Immature natural killer cell (primary cell): ENCODE measurements at places on chromosomes 13 and 19. TPM values are rescaled to one million over a fixed set of nuclear protein-coding genes. Genes with fewer than 3 reads are reported as not detected.

GRCh38 chr19:6718741-6719539 is 1.5 kb downstream of the C3 start:
- DNase-seq, result peak; percentile 29

The CEACAM16 gene
- polyA plus RNA-seq, result not detected

DNA sequence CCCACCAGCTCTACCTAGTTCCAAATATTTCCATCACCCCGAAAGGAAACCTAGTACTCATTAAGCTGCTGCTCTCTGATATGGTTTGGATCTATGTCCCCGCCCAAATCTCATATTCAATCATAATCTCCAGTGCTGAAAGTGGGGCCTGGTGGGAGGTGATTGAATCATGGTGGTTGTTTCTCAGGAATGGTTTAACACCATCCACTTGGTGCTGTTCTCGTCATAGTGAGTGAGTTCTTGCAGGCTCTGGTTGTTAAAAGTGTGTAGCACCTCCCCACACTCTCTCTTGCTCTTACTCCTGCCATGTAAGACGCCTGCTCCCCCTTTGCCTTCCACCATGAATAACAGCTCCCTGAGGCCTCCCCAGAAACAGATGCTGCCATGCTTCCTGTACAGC is 43.4 kb upstream of the MED4 start:
- DNase-seq, result no peak

The PLPP2 gene
- polyA plus RNA-seq, result not detected

The SMIM24 gene
- 2.1 TPM for polyA plus RNA-seq

The GRK1 gene
- polyA plus RNA-seq, result not detected

The DAPK3 gene
- 29.6 TPM for polyA plus RNA-seq

The CD37 gene
- 106 TPM for polyA plus RNA-seq

GRCh38 chr13:27171244-27171826 is at the start of gene USP12:
USP12 (minus strand) TSS chr13:27171811; CDS start chr13:27171639, 172 bp downstream.
- DNase-seq, result no peak

DNA sequence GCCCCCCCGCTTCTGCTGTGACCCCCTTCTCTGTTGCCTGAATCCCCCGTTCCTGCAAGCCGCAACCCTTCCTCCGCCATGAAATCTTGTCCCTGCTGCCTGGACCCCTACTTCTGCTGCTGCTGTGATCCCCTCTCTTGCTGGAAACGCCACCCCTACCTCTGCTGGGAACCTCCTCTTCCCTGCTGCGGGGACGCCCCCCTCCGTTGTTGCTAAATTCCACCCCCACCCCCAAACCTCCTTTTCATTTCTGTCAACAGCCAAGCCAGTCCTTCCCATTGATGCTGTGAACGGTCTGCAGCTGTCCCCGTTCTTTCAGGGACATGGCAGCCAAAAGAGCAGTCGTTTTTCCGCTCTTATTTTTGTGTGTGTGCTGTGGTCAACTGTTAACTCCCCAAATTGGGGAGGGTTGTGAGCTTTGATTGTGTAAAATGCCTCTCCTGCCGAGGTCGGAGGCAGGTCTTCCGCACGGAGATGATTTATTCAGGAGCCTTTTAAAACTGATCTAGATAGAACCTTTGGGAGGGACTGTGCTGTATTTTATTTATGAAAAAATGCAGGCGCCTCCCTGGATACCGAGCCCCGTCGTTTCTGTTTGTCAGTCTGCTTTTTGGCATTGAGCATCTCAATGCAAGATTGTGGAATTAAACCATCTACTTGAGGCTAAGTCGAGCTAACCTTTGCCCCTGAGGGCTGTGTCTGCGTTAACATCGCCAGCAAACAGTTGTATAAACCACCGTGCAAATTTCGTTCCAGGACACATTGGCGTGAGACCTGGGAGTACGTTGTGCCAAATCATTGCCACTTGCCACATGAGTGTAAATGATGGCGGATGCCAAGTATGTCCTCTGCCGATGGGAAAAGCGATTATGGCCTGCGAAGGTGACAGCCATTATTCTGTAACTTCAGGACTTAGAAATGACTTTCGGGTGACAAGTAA is 27.9 kb upstream of the NDUFS7 start:
- DNase-seq, result no peak

DNA sequence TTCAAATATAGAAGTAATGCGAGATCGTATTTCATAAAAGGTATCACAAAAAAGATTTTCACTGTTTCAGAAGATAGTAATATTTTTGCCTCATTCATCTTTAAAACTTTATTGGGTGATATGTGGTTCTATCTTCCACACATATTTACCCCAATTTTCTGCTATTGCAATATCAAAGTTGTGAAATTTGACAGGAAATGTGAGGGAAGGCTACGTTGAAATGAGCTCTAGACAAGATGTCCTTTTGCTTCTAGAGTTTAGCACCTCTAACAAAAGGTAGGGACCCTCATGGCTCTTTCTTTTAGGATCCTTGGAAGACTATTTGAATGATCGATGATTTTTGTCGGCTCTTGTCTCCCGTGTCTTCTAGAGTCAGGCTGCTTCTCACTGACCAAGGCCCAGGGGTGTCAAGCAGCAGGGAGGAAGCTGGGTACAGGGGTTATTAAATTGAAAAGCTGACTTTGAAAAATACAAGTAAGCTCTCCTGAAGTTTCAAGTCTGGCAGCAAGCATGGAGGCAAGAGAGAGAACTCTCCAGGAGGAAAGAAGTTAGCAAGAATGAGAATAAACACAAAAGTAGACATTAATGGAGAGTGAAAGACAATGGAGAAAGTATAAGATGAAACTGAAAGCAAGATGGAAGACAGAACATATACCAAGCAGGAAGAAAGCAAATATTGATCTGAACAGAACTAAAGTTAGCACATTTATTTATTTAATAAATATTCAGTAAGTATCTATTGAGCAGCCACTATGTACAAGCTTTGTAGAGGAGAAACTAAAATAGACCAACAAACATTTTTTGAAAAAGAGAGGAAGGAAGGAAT is 73.4 kb downstream of the RUBCNL start:
- DNase-seq, result peak; percentile 61

DNA sequence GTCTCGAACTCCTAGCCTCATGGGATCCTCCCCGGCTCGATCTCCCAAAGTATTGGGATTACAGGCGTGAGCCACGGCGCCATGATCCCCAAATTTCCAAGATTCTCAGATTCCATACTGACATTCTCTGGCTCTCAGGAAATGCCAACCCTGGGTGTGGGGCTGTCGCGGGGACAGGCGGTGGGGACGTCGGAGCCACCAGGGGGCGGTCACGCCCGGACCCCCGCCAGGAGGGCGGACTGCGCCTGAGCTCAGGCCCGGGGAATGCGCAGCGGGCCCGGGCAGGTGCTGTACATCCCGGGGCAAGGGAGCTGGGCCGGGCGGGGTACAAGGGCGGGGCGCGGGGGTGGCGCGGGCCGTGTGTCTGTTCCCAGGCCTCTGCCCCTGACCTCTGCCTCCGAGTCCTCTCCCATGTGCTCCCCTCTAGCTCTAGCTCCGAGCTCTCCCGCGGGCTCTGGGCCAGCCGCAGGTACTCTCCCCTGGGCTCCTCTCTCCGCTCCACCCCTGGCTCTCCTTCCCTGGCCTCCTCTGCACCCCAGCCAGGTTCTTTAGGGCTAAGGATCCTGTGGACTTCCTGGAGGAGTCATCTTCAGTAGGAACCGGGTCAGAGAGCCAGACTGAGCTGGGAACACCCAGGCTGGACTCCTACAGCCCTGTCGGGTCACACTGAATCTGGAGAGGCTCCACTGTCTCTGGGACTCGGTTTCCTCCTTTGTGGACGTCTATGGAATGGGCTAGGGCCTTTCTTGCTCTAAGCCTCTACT is 2.4 kb downstream of the PPP1R13L start:
- DNase-seq, result no peak

The TPTE2 gene
- polyA plus RNA-seq, result not detected

DNA sequence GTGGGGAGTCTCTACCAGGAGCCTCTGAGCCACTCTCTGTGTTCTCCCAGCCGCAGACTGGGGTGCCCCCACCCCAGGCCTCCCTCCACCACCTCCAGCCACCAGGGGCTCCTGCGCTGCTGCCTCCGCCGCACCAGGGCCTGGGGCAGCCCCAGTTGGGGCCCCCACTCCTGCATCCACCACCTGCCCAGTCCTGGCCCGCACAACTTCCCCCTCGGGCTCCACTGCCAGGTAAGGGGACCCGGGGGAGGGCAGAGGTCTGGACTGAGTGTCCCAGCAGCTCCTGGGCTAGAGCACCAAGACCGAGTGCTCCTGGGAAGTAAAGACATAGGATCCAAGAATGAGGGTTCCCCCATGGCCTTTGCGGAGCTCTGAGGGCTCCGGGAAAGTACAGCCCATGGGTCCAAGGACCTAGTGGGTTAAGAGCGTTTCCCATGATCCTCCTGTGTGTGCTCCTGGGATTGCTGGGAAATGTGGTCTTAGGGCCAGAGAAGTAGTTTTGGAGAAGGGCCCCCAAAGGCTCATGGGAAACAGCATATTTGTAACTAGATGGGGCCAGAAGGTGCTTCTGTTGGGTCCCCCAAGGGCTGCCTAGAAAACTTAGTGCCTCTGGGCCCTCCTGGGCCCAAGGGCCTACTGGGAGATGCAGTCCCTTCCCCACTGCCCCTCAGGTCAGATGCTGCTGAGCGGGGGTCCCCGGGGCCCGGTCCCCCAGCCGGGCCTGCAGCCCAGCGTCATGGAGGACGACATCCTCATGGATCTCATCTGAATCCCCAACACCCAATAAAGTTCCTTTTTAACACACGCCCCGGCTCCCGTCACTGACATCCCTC is 14.6 kb upstream of the PTOV1 start:
- DNase-seq, result no peak

DNA sequence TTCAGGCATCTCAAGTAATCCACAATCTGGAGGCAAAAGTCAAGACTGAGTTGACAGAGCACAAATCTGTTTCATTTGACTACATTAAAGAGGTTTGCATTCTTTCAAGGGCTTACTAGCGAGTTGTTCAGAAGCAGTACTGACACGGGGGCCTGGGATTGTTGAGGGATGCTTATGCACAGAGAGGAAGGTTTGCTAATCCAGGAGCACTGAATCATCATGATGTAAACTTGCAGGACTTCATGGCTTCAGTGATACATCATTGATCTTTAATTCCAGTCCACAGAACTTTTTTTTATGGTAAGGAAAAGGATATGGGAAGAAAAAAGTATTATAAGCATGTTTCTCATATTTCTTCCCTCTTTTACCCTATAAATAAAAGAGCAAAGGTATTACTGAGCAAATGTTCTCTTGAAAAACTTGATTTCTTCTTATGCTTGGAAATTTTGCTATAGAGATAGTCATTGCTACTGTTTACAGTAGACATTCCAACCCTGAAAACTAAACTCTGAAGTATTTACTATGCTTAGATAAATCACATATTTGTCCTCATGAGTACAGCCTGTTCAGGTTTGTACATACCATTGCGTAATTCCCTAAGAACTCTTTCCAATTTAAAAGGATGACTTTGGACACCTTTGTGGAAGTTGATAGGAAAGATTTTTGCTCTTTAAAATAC is 65.8 kb upstream of the KPNA3 start:
- no peak for DNase-seq

DNA sequence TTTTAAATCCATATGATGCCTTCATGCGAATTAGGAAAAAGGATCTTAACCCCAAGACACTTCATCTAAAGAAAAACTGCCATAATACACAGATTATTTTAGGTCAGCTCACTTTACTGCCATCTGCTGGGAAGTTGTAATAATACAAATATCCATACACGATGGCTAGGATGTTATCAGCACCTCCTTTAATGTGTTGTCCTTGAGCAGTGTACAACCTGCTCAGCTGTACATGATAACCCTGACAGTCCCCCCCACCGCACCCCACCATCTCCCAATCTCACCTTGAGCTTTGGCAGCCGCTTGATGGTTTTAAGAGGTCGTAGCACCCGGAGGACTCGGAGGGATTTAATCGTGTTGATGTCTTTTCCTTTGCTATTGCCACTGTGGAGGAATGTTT is 112.2 kb downstream of the IER2 start:
- DNase-seq, result peak; percentile 30

DNA sequence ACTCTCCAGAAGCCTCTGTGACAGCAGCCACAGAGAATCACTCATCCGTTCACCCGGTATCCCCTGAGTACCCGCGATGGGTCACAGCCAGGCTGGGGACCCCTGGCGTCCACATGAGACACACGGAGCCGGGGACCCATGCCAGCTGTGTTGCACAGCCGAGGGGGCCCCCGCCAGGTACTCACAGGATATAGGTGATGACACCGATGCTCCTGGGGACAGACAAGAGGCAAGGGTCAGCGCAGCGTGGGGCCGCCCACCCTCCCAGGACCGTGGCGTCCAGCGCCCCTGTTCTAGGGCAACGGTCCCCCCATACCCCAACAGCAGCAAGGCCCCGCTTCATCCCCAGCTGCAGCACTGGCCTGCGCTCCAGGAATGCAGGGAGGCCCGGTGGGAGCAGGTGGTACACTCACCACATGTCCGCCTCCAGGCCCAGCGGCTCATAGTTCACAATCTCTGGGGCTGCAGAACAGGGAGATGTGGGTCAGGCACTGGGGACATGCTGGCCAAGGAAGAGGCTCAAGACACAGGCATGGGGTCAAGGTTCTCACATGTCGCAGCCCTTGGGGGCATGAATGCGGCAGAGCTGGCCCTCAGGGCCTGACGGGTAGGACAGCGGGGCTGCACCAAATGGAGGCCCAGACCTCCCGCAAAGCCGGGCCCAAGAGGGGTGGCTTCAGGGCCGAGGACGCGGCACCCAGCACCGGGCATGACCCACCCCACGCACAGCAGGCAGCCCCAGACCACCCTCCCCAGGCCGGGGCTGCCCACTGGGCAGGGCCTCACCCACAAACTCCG is 7.2 kb downstream of the DAPK3 start:
- DNase-seq, result no peak

DNA sequence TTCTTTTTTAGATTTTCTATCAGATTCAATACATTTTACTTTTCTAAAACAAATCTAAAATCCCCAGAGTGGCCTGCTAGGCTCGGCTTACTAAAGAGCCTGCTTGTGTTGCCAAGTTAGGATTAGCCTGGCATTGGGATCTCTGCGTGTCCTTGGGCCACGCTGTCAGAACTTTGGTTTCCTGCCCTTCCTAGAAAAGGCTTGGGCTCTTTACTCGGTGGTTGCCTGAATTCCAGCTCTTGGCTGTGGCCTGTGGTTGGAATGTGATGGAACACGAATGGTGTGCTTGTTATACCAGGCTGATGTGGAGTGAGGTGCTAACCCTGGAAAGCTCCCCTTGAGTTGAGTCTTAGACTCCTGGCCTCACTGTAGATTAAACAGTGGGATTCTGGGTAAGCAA is 8.5 kb downstream of the SPATA13 start:
- no peak for DNase-seq

GRCh38 chr13:30024125-30024865 is 173.9 kb upstream of the UBL3 start:
- DNase-seq, result no peak

- DNase-seq, result no peak
Measured at GRCh38 chr13:48782429-48782840, 128.7 kb downstream of the CYSLTR2 start.

The ZNF554 gene
- polyA plus RNA-seq, result not detected

The ZNF444 gene
- polyA plus RNA-seq, result 9.0 TPM
